Activated CD8-positive, alpha-beta memory T cell treated with anti-CD3 and anti-CD28 coated beads, Interleukin-2, amount 10 ng/mL, durations not matched to agents 7 days and 5 days (primary cell): ENCODE measurements at places on chromosomes 13 and 19. TPM values are rescaled to one million over a fixed set of nuclear protein-coding genes. Genes with fewer than 3 reads are reported as not detected.

Gene RGL3
- total RNA-seq = not detected

Gene SYT5
- total RNA-seq = not detected

Gene RPL18A
- total RNA-seq = 2,182 TPM

Gene KLF1
- total RNA-seq = 0.29 TPM

Gene WTIP
- 0.33 TPM for total RNA-seq

Gene GDF15
- total RNA-seq = not detected

Gene CEACAM5
- total RNA-seq = not detected

Gene ZNF570
- 4.1 TPM for total RNA-seq

Gene ZNF418
- 5.7 TPM for total RNA-seq

Gene KRI1
- 68.1 TPM for total RNA-seq

Gene CKM
- total RNA-seq = not detected

- H3K27me3 ChIP-seq = peaks cover 20% of the 10 kb centered on the region
- no peak overlapping the region for H3K27ac ChIP-seq
- H3K36me3 ChIP-seq = no peaks in the 10 kb centered on the region
- H3K4me3 ChIP-seq = no peak overlapping the region
Observed at GRCh38 chr19:32573492-32573794, 7.5 kb upstream of the PDCD5 start.

- no peak overlapping the region for H3K4me3 ChIP-seq
- no peaks in the 10 kb centered on the region for H3K36me3 ChIP-seq
- H3K27ac ChIP-seq = no peak overlapping the region
- no peak for DNase-seq
- no peaks in the 10 kb centered on the region for H3K27me3 ChIP-seq
Observed at GRCh38 chr19:28196961-28197360, 1016.0 kb downstream of the UQCRFS1 start.

- peaks cover 4% of the 10 kb centered on the region for H3K27me3 ChIP-seq
- no peak overlapping the region for H3K27ac ChIP-seq
- no peak overlapping the region for H3K4me3 ChIP-seq
- no peak for DNase-seq
Observed at GRCh38 chr13:30685320-30685859, 50.0 kb upstream of the ALOX5AP start.

DNA sequence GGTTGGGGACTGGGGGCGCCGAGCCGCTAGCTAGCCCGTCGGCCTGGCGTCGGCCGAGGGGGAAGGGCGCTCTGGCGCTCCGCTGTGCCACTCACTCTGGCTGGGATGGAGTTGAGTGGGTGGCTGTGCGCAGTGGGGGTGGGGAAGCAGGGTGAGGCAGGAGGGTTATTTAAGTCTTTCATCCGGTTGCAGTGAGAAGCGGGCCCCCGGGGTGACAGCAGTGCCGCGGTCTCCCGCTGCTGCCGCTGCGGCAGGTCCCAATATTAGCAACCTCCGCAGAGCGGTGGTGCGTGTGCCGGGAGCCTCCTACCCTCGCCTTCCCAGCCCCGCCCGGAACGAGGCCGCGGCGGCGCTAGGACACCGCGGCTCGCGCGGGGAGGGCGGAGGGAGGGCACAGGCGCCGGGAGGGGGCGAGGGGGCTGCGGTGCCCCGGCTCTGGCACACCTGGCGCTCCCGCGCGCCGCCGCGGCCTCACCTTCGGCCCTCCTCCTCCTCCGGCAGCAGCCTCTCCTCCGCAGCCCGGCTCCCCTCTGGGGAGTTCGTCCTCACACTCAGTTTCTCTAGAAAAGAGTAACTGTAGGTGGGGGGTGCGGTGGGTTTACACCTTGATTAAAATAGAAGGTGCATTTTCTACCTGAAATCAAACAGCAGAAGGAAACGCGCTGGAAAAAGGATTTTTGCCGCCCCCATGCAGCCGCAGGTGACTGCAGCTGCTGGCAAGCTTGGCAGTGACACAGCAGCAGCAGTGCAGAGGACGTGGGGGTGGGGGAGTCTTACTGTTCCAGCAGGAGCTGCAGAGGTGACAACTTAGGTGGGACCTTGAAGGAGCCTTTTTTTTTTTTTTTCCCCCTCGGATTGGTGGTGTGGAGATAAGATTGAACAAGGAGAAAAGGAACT lies 4.5 kb downstream of the FGF9 start:
- H3K27me3 ChIP-seq = peaks cover 50% of the 10 kb centered on the region
- peaks cover 27% of the 10 kb centered on the region for H3K4me1 ChIP-seq
- H3K4me3 ChIP-seq = peak overlapping the region; percentile 74
- no peaks in the 10 kb centered on the region for H3K36me3 ChIP-seq
- H3K27ac ChIP-seq = no peak overlapping the region
- DNase-seq = peak; percentile 68

DNA sequence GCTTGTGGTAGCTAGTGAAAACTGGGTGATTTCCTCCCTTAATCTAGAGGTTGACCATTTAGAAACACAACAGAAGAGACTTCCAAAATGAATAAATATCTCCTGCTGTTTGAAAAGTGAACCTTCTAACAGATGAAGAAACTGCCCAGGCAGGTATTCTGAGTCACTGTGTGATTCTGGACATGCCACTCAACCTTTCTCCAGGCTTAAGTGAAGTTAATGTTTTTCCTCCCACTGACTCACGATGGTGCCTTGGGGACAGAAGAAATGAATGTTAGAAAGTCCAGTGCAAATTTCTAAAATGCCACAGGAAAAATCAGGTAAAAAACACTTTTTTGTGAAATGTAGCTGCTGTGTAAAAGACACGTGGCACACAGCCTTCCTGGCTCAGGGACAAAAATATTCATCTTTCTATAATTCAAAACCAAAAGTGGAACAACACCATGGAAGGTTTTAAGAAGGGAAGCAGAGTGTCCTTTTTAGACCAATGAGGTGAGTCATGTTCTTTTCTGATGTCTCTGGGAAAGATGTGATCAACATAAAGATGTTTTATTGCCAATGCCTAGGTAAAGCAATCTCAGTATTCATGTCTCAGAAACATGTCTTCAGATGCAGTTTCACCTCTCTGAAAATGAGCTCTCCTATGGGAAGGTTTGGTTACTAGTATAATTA lies 9.1 kb downstream of the UBE2L5 start:
- no peak overlapping the region for H3K27ac ChIP-seq
- no peak for DNase-seq
- H3K4me1 ChIP-seq = peaks cover 29% of the 10 kb centered on the region
- H3K4me3 ChIP-seq = no peak overlapping the region

GRCh38 chr19:51903192-51903591 lies 1.6 kb downstream of the ZNF649 start:
- H3K27me3 ChIP-seq = no peaks in the 10 kb centered on the region
- H3K4me1 ChIP-seq = peaks cover 24% of the 10 kb centered on the region
- H3K36me3 ChIP-seq = peaks cover 76% of the 10 kb centered on the region
- DNase-seq = no peak
- H3K4me3 ChIP-seq = peak overlapping the region; percentile 31
- H3K27ac ChIP-seq = no peak overlapping the region

- DNase-seq = no peak
- H3K4me1 ChIP-seq = no peaks in the 10 kb centered on the region
- no peaks in the 10 kb centered on the region for H3K27me3 ChIP-seq
- H3K36me3 ChIP-seq = no peaks in the 10 kb centered on the region
Observed at GRCh38 chr19:33048806-33049676, 15.6 kb downstream of the RHPN2 start.

DNA sequence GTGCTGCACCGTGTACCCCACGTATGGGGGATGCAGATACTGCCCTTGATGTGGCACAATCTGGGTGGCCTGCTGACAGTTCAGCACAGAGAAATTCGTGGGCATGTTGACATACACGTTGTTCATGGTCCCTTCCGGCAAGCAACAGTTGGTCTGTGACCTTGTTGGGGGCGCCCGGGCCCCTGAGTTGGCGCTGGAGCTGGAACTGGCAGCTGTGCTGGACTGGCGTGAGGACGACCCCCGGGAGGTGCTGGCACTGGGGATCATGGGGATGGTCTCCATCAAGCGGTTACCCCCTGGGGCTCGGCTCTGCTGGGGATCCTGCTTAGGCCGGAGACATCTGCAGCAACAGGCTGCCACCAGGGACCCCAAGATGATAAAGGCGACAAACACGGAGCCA lies 5.2 kb downstream of the SHISA2 start:
- H3K4me3 ChIP-seq = no peak overlapping the region
- no peak overlapping the region for H3K27ac ChIP-seq
- H3K4me1 ChIP-seq = peaks cover 7% of the 10 kb centered on the region
- peaks cover 47% of the 10 kb centered on the region for H3K27me3 ChIP-seq
- no peak for DNase-seq
- no peaks in the 10 kb centered on the region for H3K36me3 ChIP-seq

DNA sequence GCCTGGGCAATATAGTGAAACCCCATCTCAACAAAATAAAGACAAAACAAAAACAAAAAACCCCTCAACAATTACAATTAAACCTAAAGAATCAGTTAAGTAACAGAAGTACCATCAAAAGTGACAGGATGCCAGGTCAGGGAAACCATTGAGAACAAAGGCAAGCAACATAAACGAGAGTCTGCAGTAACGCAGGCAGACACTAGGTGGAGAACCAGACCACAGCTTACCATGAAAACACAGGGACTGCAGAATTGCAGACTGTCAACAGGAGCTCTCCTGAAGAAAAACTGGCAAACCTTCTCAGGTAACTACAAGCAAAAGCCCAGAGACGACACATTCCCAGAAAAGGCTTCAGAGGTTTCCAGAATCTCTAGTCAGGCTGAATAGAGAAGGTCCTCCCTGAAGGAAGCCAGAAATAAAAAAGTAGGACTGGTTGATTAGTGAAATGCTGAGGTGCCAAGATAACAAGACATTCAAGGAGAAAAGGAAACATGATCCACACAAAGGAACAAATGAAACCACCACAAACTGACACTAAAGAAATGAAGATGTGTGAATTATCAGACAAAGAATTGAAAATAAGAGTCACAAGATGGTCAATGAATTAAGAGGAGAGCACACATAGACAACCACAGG lies 2.2 kb upstream of the ZNF665 start:
- peak; percentile 84 for DNase-seq
- no peaks in the 10 kb centered on the region for H3K27me3 ChIP-seq
- H3K27ac ChIP-seq = peak overlapping the region; percentile 10
- H3K4me3 ChIP-seq = peak overlapping the region; percentile 4
- peaks cover 59% of the 10 kb centered on the region for H3K36me3 ChIP-seq

- no peak overlapping the region for H3K27ac ChIP-seq
- peaks cover 48% of the 10 kb centered on the region for H3K36me3 ChIP-seq
- peaks cover 18% of the 10 kb centered on the region for H3K4me1 ChIP-seq
- H3K27me3 ChIP-seq = no peaks in the 10 kb centered on the region
Observed at GRCh38 chr19:50030225-50030624, 4.4 kb downstream of the ZNF473 start.

DNA sequence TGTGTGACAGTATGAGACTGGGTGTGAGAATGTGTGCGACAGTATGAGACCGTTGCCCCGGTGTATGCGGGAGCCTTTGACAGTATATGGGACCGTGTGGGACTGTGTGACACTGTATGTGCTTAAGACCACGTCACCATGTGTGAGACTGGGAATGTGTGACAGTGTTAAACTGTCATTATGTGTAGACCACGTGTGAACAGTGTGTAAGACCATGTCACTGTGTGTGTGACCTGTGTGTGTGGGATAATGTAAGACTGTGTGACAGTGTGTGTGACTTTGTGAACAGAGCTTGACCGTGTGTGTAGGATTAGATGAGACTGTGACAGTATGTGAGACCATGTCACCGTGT lies 549 bp downstream of the ZNF583 start:
- peak overlapping the region; percentile 80 for H3K27ac ChIP-seq
- peaks cover 62% of the 10 kb centered on the region for H3K36me3 ChIP-seq
- no peaks in the 10 kb centered on the region for H3K27me3 ChIP-seq
- peaks cover 17% of the 10 kb centered on the region for H3K4me1 ChIP-seq
- DNase-seq = peak; percentile 42
